OCI-M1 (cell line): ENCODE measurements at places on chromosomes 3 and 15.

DNA sequence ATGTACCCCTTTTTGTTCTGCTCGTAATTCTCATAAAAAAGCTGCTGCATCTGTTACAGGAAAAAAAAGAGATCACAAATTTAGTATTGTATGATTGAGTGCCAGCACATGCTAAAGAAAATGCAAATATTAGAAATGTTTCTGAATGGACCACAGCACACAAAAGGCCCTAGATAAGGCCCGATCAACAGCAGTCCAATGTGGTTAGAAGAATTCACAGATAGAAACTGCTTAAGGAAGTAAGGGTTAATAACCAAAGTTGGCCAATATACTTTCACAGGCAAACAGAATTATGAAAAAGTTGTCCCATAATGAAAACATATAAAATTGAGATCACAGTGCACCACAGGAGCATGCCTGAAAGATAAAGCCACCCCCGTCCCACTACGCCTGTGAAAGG lies 72.9 kb downstream of the CHSY1 start:
- no peak for DNase-seq

GRCh38 chr3:52705688-52706686 lies at the start of the genes GLT8D1 and SPCS1:
Gene GLT8D1 (minus strand): TSS chr3:52705791. CDS start chr3:52700460, 5,331 bp downstream.
Gene SPCS1 (plus strand): TSS chr3:52706106. CDS start chr3:52706247, 141 bp downstream.
- DNase-seq, result peak; percentile 91

- no peak for DNase-seq
Measured at GRCh38 chr15:76073554-76073953, 13.8 kb downstream of the TMEM266 start.

DNA sequence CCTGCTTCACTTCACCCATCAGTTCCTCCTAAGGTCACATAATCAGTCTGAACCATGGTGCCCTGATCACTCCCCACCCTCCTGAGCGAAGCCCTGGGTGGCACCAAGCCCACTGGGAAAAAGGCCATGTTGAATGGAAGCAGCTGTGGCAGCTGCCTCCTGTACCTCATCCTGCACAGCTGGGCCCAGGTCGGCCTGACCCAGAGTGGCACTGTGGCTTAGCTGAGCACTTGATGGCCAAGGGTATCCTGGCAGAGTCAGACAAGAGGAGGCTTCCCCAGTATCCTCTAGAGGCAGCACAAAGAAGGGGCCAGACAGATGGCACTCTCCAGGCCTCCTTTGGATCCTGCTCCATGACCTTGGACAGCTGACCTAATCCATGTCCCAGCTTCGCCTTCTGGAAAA lies 68.4 kb downstream of the TLE3 start:
- DNase-seq, result no peak

GRCh38 chr3:100455841-100456550 lies 36.4 kb upstream of the TMEM45A start:
- no peak for DNase-seq

GRCh38 chr3:33047842-33048834 lies 48.8 kb downstream of the GLB1 start:
- no peak for DNase-seq

DNA sequence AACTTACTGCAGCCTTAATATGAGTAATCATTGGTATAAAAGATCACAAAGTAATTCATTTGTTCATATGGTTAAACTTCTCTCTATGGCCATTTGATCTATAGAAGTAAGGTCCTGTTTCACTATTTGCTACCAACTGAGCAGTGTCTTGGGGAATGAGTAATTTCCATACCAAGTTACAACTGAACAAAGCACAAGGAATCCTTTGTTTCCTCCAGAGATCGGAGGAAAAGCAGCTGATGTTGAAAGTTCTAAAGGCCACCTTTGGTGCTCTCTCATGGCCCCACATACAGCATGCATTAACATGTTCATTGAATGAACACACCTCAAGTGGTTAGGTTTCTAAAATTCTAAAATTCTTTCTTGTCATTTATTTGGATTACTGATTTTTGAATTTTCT lies 7.1 kb upstream of the CNTN3 start:
- DNase-seq, result no peak

DNA sequence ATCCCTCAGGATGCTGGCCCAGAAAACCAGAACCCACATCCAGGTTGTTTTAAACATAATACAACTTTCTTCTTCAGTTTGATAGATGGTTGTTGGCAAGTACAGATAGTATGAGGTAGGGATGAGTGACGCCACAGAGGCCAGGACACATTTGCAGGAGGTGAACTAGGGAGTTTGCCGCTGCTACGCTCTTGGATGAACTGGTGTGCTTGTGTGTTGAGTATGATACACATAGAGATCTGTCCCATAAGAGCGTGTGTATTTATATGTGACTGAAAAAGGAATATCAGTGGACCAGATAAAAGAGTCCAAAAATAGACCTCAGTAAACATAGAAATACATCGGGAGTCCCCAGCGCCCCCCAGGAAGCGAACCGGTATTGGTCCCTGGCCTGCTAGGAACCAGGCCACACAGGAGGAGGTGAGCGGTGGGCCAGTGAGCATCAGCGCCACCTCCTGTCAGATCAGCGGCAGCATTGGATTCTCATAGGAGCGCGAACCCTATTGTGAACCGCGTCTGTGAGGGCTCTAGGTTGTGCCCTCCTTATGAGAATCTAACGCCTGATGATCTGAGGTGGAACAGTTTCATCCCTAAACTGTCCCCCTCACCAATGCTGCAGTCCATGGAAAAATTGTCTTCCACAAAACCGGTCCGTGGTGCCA lies 98.1 kb downstream of the LRRK1 start:
- peak; percentile 10 for DNase-seq
